ENCODE measurements at places on chromosomes 12 and 14.

DNA sequence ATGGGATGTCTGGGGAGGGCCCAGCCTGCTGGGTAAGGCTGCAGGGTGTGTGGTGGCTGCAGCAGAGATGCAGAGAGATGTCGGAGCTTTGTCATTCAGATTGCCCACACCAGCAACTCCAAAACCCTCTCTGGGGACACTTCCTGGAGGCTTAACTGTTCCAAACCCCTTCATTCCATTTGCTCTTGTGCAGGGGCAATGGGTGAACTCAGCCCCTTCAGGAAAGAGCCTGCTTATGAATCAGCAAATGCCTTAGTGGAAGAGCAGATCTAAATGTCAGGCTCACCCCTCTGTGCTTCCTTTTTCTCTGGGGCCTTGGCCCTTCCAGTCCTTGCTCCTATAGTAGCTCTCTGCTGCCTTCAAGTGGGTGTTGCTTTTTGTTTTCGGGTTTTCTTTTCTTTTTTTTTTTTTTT is 36.7 kb upstream of the GPATCH2L start:
- no peak for DNase-seq

GRCh38 chr14:56490379-56490778 is 89.2 kb upstream of the TMEM260 start:
- DNase-seq: peak; percentile 22

DNA sequence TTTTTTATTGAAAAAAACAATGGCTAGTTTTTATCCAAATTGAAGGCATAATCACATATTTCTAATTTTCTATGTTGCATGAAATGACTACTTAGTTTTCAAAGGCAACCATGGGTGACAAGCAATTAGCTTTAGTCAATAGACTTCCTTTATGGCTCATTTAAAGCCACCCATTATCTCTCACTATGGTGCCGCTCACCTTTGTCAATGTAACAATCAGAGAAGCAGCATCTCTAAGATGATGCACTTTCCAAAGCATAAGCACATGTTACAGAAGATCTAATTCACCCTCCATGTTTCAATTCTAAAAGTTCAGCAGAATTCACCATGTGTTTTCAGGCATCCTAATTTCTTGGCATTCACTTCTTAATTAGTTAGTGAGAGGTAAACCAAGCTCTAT is 166.6 kb upstream of the RPL10L start:
- no peak for DNase-seq

- peak; percentile 38 for DNase-seq
Measured at GRCh38 chr14:86654558-86655184, 1124.7 kb downstream of the FLRT2 start.

DNA sequence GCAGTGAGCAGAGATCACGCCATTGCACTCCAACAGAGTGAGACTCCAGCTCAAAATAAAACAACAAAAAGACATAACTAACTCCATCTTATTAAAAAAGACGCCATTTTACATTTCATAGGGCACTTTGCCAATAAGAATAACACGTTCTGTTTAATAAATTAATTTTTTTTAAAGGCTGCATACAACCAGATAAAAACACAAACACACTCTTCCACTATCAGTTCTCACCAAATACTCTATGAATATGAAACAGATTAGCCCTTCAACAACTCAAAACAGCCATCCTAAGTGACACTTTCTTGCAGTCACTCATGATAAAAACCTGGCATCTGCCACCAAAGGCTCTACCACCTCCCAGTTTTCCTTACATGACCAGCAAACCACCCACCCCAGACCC is 16.1 kb downstream of the AICDA start:
- no peak for DNase-seq

GRCh38 chr14:34794941-34795340 is 80.2 kb downstream of the BAZ1A start:
- no peak for DNase-seq

GRCh38 chr12:121189131-121189530 is 20.8 kb upstream of the P2RX4 start:
- no peak for DNase-seq

DNA sequence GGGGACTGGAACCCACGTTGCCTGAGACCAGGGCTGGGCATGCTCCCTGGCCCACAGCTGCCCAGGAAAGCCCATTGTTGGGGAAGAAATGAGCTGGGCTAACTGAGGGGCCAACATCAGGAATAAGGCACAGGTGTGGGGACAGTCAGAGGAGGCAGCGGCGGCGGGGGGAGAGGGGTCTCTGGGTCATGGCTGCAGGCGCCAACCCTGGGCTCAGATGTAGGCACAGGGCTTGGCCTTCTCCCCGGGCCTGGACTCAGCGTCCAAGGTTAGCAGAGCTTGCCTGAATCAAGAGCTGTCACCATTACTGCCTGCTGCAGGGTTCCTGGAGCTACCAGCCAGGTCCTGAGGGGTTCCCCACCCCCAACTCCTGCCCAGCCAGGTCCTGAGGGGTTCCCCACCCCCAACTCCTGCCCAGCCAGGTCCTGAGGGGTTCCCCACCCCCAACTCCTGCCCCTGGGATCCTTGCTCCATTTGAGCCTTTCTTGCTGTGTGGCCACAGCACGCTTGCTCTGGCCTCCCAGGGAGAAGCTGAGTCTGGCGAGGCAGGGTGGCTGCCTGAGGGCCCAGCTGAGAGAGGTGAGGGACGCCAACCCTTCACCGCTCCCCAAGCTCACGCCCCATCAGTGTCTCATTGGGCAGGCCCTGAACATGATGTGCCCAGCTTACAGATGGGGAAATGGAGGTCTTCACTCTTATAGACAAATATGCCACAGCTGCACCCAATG is 6.2 kb downstream of the CHGA start:
- no peak for DNase-seq

- DNase-seq: no peak
Measured at GRCh38 chr12:67452119-67452805, 183.1 kb downstream of the CAND1 start.

DNA sequence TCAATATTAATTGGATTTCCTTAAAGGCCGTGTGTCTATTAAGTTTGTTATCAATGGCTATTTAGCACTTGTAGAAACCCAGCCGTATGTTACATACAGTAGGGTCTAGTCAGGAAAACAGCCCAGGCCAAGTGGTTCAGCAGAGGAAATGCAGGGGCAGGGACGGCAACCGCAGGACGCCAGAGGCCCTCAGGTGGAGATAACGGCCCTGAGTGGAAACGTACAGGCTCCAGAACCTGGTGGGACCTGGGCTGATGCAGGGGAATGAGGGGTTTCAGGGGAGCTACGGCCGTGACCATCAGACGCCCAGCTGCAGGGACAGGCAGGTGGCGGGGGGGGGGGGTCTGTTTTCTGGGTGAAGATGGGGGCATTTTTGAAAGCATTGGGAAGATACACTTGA is 3.7 kb upstream of the ANKLE2 start:
- DNase-seq: no peak

DNA sequence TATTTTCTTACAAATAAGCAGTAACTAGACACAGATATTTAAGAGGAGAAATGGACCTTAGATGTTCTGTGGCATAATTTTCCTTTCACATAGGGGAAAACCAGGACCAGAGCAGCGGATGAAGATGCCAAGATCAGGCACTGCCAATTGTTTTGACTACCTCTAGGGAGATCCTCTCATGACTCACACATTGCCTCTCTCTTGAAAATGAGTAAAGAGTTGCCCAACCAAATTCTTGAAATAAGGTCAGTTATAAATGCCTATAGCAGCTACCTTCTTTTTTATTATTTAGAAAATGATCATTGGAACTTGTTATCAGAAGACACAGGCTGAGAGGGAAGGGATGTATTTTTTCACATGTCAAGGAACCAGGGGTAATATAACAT is 263.4 kb upstream of the PLEKHG7 start:
- DNase-seq: peak; percentile 96

- DNase-seq: no peak
Measured at GRCh38 chr14:26598672-26599131, 869 bp upstream of the NOVA1 start.
